Lung microvascular endothelial cell (primary cell): ENCODE measurements at places on chromosomes 4 and X.

DNA sequence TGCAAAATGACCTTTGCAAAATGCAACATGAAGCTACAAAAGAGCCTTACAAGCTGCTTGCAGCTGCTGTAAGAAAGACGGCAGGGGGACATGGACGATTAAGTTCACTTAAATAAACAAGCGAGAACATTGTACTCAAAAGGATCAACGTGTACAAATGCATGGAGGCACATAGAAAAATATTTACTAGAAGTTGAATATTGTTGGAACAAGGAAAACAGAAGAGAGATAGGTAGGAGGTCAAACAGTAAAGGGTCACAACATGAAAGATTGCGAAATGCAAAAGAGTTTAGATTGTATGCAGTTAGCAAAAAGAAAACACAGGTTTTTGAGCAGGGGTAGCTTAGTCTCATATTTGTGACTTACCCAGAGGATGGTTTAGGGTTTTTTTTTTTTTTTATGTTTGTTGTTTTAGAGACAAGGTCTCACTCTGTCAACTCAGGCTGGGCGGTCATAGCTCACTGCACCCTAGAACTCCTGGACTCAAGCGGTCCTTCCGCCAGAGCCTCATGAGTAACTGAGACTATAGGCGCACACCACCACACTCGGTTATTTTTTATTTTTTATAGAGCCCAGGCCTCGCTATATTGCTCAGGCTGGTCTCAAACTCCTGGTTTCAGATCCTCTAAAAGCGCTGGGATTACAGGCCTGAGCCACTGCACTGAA lies 1.4 kb upstream of the PHF8 start:
- no peak for DNase-seq

DNA sequence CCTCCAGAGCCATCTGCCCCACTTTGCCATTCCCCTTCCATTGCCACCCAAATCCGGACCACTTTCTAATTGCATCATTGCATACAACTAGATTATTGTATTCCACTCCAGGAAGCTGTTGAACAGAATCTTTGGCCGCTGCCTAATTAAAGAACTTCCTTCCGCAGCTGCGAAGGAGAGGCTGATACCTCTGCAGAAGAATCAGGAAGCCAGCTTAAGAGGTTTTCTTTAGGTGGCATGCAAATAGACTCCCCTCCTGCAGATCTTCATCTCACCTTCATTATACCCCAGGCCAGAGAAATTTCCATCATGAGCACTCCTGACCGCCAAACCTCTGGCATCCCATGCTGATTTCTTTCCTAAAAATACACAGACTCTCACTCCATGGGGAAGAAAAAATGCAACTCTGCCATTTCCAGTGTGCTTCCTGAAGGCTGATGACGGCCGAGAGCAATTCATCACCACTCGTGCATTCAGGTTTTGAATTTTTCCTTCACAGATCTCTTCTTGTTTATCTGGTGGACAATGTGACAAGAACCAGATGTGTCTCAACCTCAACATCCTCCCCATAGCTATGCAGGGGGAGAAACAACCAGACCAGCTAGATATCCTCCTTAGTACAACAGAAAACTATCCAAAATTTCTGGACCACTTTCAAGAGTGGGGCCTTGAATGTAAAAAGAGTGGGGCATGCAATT lies 31.2 kb downstream of the LGI2 start:
- DNase-seq, result no peak

DNA sequence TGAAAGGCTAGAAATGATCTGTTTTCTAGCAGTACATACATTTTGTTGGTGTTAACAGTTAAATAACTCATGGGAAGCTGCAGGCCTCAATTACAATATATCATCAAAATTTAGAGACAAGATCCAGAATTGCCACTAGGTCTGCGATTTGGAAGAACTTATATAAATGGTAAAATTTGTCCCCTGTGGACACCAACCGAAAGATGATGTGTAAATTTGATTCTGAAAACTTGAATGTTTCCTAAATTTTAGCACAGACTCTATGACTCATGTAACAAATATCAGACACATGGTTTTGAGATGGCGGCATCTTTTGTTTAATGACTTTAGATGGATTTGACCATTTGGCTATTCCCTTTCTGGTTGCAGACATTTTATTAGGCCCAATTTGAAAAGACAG lies 6.0 kb upstream of the HPGDS start:
- no peak for DNase-seq

- no peak for DNase-seq
Measured at GRCh38 chr4:111814961-111815360, 330.3 kb upstream of the FAM241A start.

- peak; percentile 82 for DNase-seq
Measured at GRCh38 chr4:41600243-41600912, 62.4 kb downstream of the LIMCH1 start.

GRCh38 chr4:89784686-89785231 lies 52.2 kb downstream of the SNCA start:
- no peak for DNase-seq

DNA sequence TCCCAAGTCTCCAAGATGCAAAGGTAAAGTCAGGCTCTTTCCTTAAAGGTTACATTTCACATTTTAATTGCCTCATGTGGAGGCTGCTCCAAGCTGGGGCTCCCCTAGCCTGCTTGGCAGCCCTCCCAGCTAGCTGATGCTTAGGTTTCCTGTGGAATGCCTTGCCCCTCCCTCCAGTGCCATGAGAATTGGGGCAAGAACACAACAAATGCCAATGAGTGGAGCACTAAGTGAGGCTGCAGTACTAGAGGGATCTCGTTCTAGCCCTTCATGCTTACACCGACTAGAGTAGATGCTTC lies 597.7 kb downstream of the MID1IP1 start:
- peak; percentile 1 for DNase-seq

DNA sequence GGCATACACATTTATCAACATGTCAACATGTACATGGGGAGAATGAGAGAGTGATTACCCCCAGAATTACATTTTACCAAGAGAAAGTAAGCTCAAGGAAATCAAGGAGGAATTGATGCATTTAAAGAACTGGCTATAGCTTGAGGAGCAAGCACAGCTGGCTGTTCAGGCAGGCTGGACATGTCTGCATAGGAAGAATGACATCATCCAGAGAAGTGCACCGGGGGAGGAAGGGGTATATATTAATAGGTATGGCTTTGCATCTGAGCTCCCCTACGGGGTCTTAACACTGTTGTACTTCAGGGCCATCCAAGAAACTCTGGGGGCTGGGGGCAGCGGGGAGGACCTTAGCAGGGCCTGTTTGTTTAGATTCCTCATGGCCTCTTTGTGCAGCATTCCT lies 222.4 kb upstream of the VCX start:
- DNase-seq, result no peak

GRCh38 chr4:25753239-25753638 lies 97.6 kb downstream of the SLC34A2 start:
- DNase-seq, result no peak

DNA sequence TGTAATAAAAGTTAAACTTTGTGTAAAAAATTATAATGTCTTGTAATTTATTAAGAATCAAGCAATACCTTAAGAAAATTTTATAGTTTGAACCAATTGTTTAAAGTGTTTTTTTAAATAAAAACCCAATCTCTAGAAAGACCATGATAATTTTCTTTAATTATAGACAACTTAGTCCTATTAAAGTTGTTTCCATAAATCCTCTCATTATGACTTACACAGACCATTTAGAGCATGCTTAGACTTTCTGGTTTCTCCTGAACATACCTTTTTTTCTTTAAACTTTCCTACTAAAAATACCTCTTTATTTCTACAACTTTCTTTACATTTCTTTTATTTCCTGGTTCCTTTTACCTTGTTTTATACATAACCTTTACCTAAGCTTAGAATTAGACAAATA lies 837.4 kb downstream of the PCDH19 start:
- no peak for DNase-seq

DNA sequence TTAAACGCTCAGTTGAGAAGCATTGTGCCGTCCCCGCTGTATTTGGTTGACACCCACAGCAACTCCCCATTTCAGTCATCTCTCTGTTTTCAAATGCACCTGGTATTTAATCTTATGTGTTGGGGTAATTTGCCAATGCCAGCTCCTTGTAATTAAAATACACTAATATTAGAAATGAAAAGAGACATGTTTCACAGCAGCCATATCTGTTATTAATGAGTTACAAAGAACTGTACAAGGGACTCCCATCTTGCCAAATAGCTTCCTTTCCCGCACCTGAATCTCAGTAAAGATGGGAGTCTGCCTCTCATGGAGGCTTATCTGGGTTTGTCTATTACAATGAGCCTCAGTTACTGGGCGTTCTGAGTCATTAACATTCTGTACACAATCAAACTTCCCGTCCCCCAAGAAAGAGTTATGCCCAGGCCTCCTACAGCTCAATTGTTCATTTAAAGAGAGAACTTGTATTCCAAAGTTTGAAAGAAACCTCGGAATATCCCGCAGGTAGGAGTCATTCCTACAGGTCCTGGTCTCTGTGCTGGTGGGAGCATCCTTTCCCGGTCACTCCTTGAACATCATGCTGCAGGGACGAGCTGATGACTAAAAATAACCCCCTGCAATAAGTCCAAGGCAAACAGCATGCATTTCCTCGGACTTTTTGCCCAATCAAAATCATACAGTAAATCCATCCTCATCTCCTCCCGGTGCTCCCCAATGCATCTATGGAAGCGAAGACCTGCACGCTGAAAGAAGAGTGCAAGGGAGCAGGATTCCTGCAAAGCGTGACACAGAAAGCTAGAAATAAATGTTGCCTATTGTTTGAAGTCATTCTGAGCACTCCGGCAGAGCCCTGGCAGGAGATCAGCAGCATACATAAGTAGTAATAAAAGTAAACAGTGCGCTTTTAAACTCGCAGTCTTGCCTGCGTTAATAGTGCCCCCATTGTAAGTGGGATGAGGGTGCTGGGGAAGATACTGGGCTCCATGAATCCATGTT lies 926 bp downstream of the NDP start:
- peak; percentile 51 for DNase-seq

DNA sequence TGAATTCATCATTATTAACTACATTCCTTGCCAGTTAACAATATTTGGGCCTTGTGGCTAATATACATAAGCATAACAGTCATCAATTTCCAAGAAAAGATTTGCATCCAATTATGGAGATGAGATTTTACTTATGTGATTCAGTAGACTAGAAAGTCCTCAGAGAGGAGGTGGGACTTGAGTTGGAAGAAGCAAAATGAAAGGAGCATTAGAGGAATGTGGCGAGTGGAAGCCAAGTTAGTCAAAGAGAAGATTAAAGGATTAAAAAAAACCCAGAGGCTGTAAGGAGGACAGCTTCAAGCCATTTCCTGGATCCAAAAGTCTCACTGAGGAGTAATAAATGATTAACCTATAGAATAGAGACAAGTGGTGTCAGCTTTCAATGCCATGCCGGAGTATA lies 1099.4 kb upstream of the IGFBP7 start:
- DNase-seq, result no peak

GRCh38 chrX:1581132-1581531 lies 10.3 kb upstream of the AKAP17A start:
- DNase-seq, result peak; percentile 69

- no peak for DNase-seq
Measured at GRCh38 chr4:121674696-121675095, 22.1 kb downstream of the ANXA5 start.

DNA sequence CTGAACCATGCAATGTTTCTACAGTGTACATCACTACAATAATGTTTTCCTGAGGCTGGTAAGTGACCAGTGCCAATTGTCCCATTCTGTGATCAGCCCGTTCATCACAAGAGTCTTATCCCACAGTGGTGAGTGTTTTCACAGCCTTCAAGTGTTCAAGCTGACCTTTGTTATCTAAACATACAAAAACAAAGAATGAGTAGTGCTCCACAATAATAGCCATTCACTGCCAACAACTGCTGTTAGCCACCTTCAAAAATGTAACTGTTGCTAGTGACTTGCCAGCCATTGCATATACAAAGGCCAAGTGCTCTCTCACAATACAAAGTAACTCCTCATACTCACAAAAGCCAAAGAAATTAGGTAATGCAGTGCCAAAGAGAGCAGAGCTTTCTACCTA lies 1084.1 kb downstream of the FAM133A start:
- DNase-seq, result no peak

- no peak for DNase-seq
Measured at GRCh38 chr4:153060196-153060595, 124.1 kb downstream of the FHDC1 start.

DNA sequence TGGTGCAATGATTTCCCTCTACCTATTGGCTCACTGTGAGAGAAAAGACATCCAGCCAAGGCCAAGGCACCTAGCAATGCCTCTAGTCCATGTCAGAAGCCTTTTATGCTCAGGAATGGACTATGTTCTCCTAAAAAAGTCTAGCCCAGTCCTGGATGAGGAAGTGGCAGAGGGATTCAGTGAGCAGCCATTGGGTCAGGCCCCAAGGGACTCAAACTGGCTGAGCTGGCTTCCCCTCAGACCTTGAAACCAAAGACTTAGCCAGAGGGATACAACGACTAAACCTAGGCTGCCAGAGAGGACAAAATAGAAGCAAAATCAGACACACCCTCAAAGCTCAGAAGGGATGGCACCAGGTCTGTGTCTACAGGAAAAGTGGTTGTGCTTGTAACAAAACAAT lies 49.1 kb downstream of the ARHGEF9 start:
- DNase-seq, result no peak

DNA sequence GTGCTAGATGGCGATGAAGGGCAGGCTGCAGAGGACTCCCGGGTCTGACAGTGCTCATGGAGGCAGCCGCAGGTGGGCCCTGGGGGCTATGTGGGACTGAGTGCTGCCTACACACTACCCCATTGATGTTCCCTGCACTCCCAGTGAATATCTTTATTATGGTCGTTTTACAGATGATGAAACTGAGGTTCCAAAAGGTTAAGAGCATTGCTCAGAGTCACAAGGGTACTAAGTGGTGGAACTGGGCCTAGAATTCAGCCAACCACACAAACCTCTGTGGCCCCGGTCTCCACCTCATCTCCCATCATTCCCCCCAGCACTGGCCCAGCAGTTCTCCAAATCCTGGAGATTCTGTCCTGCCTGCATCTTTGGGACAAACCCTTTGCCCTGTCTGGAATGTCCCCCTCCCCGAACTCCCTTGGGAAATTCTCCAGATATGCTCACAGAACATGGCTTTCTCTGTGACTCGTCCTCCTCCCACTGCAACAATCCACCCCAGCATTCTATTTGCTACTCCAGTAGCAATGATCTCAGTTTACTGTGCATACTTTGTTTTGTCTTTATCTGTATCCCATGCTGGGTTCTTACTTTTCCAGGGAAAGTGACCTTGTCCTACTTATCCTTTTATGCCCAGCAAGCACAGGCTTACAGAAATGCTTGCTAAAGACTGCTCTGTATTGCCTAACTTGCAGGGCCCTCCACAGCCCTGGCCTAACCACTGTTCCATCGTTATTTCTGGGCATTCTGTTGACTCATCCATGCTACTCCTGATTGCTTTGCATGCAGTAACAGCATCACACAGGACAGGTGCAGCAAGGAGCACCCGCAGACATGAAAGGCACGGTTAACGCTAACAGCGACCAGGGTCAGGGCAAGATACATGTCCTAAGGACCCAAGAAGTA lies 14.0 kb downstream of the PNMA6F start:
- DNase-seq, result no peak

DNA sequence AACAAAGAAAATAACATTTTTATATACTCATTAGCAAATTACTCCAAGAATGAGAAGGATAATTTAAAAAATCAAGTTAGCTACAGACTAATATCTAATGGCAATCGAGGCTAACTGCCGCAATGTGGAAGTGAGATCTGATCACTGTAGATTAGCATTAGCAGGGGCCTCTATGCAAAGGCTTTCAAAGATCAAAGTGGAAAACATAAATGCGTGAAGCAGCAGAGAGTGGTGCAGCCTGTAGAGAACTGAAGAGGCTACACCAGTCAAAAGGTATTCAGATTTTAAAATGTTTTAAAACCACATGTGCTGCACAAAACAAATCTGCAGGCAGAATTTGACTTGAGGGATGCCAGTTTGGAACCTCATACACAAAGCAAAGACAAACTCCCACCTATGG lies 24.0 kb upstream of the RAP1GDS1 start:
- no peak for DNase-seq
